ENCODE measurements at places on chromosomes 7 and 10. TPM values are rescaled to one million over a fixed set of nuclear protein-coding genes. Genes with fewer than 3 reads are reported as not detected.

- H3K4me1 ChIP-seq = no peaks in the 10 kb centered on the region
- H3K4me3 ChIP-seq = no peak overlapping the region
- no peak for DNase-seq
- no peaks in the 10 kb centered on the region for H3K36me3 ChIP-seq
- no peaks in the 10 kb centered on the region for H3K27me3 ChIP-seq
Observed at GRCh38 chr10:31146491-31147209, 115.0 kb upstream of the ZNF438 start.

DNA sequence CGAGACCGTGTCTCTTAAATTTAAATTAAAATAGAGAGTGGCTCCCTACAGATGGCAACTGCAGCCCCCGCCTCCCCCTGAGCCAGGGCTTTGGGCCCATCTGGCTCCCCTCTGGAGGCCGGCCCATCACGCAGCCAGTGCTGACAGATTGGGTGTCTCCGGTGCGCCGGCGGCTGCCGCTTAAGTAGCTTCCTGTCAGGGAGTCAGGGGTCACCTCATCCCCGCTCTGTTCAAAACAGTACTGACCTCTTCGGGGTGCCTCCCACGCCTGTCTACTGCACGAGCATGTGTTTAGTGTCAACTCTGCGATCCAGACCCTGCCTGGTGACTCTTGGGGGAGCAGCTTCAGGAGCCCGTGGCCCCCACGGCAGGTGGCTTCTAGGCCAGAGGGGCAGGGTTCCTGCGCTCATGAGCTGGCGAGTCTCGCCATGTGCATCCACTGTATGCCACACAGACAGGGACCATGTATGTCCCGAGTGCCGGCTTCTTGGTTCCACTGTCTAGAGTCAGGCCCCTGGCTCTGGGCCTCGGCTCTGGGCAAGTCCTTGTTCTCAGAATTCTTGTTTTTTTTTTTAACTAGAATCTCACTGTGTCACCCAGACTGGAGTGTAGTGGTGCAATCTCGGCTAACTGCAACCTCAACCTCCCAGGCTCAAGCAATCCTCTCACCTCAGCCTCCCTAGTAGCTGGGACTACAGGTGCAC, 36.1 kb downstream of the KCTD7 start:
- H3K4me1 ChIP-seq = no peaks in the 10 kb centered on the region
- no peak for DNase-seq
- H3K4me3 ChIP-seq = no peak overlapping the region
- no peaks in the 10 kb centered on the region for H3K27me3 ChIP-seq

DNA sequence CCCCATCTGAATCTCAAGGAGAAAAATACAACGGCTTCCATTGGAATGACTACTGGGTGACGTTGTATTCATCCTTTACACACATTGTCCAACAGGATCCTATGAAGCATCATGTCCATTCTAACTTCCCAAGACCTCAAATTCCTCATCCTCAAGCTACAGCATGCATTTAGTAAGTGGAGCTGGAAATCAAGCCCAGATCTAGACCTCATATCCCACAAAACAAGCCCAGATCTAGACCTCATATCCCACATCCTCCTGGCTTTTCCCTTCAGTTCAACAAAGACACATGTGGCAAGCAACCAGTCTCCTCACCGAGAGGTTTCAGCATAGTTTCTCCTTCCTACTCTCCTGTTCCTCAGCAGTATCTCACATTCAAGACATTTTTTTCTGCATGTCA, 12.2 kb downstream of the IGF2BP3 start:
- no peaks in the 10 kb centered on the region for H3K4me1 ChIP-seq
- no peak overlapping the region for H3K4me3 ChIP-seq
- no peak overlapping the region for H3K27ac ChIP-seq
- H3K27me3 ChIP-seq = no peaks in the 10 kb centered on the region
- no peak for DNase-seq

The SFTPA1 gene
- not detected for total RNA-seq

DNA sequence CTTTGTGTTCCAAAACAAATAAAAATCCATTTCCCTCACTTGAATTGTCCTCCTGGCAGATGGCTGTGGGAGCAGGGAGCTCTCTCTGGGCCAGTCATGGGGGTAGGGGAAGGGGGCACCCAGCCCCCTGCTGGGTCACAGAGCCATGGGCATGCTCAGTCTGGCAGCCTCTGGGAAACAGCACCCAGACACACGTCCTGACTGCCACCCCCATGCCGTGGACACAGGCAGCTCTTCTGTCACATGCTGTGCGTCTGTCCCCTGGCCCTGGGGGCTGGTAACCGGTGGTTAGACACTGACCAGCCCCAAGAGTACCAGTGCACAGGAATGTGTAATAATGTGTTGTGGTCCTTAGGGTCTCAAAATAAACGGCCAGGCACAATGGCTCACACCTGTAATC, 47.0 kb downstream of the RASGEF1A start:
- DNase-seq = no peak
- H3K36me3 ChIP-seq = no peaks in the 10 kb centered on the region
- H3K4me1 ChIP-seq = no peaks in the 10 kb centered on the region
- H3K4me3 ChIP-seq = no peak overlapping the region

GRCh38 chr10:36888925-36889573, 236.3 kb upstream of the ANKRD30A start:
- no peaks in the 10 kb centered on the region for H3K27me3 ChIP-seq
- H3K4me1 ChIP-seq = no peaks in the 10 kb centered on the region
- H3K4me3 ChIP-seq = no peak overlapping the region
- H3K36me3 ChIP-seq = no peaks in the 10 kb centered on the region
- peak; percentile 10 for DNase-seq

GRCh38 chr7:138138244-138138643, 62.0 kb downstream of the AKR1D1 start:
- H3K4me3 ChIP-seq = no peak overlapping the region
- H3K27me3 ChIP-seq = no peaks in the 10 kb centered on the region
- no peaks in the 10 kb centered on the region for H3K36me3 ChIP-seq
- no peaks in the 10 kb centered on the region for H3K4me1 ChIP-seq
- no peak for DNase-seq
- H3K27ac ChIP-seq = no peak overlapping the region

GRCh38 chr7:98214811-98215321, 3.6 kb downstream of the BHLHA15 start:
- no peaks in the 10 kb centered on the region for H3K27me3 ChIP-seq
- no peak overlapping the region for H3K4me3 ChIP-seq
- no peaks in the 10 kb centered on the region for H3K36me3 ChIP-seq
- H3K27ac ChIP-seq = no peak overlapping the region
- H3K4me1 ChIP-seq = peaks cover 4% of the 10 kb centered on the region

Measured in CD4-positive, alpha-beta memory T cell (primary cell).